WTC11 (cell line): ENCODE measurements at places on chromosomes 12 and 14. TPM values are rescaled to one million over a fixed set of nuclear protein-coding genes. Genes with fewer than 3 reads are reported as not detected.

GRCh38 chr14:104758981-104759969, 6.3 kb downstream of the SIVA1 start:
- no peaks in the 10 kb centered on the region; the same call in 1 of the 2 replicates for H3K27me3 ChIP-seq
- H3K4me1 ChIP-seq, result peaks cover 10% of the 10 kb centered on the region
- no peak overlapping the region for H3K27ac ChIP-seq
- no peak overlapping the region for H3K4me3 ChIP-seq
- peaks cover 29% of the 10 kb centered on the region for H3K36me3 ChIP-seq

DNA sequence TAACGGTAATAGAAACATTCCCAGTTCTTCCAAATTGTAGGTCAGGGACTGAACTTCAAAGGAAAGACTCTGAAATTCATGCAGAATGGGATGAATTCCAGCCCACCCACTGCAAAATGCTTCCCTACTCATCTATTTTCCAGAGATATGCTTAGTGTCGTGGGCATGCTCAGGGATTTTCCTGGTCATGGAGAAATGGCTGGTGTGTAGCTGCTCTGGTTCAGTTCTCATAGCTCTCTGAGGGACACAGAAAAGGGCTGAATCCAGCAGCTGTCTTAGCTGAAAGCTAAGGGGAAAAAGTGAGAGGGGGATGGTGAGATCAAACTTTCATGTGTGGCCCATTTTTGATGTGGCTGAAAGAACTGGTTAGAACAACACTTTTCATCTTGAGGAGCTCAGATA, 72.9 kb upstream of the KRAS start:
- H3K27ac ChIP-seq, result no peak overlapping the region
- no peak overlapping the region for H3K4me3 ChIP-seq
- no peak for DNase-seq
- peaks cover 20% of the 10 kb centered on the region for H3K4me1 ChIP-seq

DNA sequence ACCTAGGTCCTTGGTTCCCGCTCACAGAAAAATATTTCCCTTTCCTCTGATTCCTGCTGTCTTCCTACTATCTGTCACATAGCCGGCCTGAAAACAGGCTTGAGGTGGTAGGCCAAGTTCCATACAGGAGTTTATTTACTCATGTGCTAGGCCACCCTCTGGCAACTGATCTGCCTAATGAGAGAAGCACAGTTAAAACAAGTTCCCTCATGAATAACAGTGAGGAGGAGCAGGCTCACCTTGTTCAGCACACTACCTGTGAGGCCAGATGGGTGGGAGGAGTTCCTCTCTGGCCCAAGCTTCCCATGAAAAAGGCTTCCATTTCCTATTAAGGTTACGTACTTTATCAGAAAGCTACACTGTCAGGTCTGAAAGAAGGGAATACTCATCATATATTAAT, 206.0 kb downstream of the MYRFL start:
- peak overlapping the region; percentile 43 for H3K27ac ChIP-seq
- H3K4me1 ChIP-seq, result peaks cover 33% of the 10 kb centered on the region
- peaks cover 3% of the 10 kb centered on the region; the same call in 1 of the 2 replicates for H3K36me3 ChIP-seq
- DNase-seq, result peak; percentile 30
- H3K27me3 ChIP-seq, result peaks cover 2% of the 10 kb centered on the region; the same call in 1 of the 2 replicates

GRCh38 chr12:112096667-112097066, 11.9 kb downstream of the NAA25 start:
- H3K36me3 ChIP-seq, result peaks cover 44% of the 10 kb centered on the region
- no peaks in the 10 kb centered on the region for H3K27me3 ChIP-seq

GRCh38 chr12:4802841-4803240, 82.6 kb downstream of the GALNT8 start:
- H3K27ac ChIP-seq, result no peak overlapping the region
- H3K4me3 ChIP-seq, result no peak overlapping the region
- H3K4me1 ChIP-seq, result no peaks in the 10 kb centered on the region

- no peak overlapping the region for H3K27ac ChIP-seq
- no peak overlapping the region for H3K4me3 ChIP-seq
- no peak for DNase-seq
- peaks cover 3% of the 10 kb centered on the region; the same call in 1 of the 2 replicates for H3K4me1 ChIP-seq
- no peaks in the 10 kb centered on the region for H3K27me3 ChIP-seq
These were observed 196.7 kb downstream of the RMST start for GRCh38 chr12:97659117-97659880.

NANOG gene
- 330 to 387 TPM (median 352 TPM) in 3 replicates for total RNA-seq

CCDC177 gene
- 1.7 to 2.2 TPM (median 2.1 TPM) in 3 replicates for total RNA-seq
